ENCODE measurements at places on chromosomes 3 and 15.

DNA sequence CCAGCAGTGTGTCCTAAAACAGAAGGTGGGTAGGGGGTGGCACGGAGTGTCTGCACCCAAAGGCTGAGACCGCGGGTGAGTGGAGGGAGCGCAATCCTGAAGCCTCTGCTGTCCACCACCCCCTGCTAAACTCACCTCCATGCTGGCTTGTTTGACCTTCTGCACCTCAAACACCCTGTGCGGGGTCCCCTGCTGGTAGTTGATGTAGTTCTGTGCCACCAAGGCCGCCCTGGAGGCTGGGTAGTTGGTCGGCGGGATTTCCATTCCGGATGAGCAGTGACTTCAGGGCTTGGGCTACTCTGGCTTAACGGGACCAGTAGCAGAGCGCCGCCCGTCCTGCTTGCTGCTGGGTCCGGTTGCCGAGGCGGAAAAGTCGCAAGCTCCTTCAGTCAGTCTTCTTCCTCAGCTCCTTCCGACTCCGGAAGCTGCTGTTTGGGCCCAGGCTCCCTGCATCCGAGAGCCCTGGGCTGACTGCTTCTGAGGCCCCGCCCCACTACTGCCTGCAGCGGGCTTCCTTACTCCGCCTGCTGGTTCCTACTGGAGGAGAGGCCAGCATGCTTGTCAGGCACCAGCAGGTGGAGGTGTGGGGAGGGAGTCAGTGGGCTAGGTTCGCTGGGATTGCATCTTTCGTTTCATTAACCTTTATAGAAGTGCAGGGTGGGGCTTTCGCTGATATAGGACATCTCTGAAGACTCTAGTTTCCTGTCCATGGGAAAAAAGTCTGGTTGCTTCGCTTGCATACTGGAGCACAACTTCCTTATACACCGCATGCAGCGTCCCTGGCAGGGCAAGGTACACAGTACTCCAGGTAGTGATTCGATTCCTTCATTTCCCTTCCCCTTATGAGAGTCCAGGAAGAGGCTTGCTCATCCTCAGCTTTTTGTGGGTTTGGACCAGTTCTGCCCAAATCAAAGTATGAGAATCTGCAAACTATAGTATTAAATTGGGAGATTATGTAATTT lies at the start of gene LXN:
TSS of gene LXN (minus strand) at position 434 of the 962 bp plus-strand sequence. CDS start at position 264, 170 bp downstream.
- peak; percentile 95 for DNase-seq

DNA sequence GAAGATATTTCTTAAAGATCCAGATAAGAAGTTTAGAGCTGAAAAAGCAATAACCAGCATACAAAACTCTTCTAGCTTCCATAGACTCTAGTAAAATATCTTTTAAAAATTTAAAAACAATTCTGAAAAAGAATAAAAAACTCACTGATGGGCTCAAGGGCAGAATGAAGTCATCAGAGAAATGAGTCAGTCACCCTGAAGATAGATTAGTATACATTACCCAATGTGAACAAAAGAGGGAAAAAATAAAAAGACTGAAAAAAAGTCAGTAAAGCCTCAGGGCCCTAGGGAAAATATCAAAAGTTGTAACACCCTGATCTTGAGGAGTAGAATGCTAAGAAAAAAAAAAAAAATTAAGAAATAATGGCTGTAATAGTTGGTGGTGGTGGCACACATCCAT lies 11.4 kb downstream of the DET1 start:
- DNase-seq = no peak

DNA sequence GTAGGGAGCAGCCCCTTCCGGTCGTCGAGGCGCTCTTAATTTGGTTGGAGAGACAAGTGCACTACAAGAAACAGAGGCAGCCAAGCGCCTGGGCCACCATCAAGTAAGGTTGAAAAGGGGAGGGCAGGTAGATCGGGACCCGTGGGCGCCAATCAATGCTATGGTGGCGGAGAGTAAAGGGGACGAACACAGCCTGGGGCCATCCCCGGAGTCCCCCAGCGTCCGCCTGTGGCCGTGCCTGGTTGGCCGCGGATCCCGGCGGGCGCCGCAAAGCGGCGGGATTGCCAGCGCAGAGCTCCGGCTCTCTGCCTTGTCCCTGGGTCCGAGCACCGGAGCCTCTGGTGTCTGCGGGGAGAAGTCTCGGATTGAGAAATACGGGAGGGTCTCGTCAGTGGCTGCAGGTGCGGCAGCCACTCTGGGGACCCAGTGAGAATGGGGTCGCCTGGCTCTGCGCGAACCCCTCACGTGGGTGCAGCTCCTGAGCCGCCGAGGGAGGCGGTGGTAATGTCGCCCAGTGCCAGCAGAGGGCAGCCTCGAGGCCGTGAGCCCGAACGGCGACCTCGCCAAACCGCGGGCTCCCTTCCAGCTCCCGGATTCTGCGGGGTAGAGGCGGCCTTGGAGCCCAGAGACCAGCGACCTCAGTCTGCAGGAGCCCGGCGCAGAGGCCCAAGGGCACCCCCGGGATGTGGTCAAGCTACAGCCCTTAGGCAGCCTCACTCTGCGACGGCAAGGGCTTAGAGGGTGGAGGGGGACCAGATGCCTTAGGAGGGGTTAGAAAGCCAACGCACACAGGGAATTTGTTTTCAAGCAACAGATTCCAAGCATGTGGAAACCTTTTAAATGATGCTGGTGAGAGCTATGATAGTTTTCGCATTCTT lies 10.8 kb downstream of the FOXL2 start:
- DNase-seq = peak; percentile 55

DNA sequence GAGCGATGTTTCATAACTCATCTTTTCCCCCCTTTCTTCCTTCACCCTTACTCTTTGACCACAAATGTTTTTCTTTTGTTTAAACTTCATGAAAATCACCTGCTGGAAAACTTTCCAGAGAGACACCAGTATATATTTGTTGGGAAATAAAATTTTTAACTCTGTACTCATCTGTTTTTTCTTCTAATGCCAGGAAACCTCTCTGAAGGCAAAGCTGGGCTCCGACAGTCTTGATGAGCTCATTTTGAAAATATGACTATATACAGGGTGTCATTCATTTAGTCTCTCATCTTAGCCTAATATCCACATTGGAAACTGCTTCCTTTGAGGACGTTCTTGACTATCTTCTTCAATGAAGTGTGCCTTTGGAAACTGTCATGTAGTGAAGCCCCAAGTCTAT lies 339.6 kb upstream of the ROBO2 start:
- peak; percentile 42 for DNase-seq

DNA sequence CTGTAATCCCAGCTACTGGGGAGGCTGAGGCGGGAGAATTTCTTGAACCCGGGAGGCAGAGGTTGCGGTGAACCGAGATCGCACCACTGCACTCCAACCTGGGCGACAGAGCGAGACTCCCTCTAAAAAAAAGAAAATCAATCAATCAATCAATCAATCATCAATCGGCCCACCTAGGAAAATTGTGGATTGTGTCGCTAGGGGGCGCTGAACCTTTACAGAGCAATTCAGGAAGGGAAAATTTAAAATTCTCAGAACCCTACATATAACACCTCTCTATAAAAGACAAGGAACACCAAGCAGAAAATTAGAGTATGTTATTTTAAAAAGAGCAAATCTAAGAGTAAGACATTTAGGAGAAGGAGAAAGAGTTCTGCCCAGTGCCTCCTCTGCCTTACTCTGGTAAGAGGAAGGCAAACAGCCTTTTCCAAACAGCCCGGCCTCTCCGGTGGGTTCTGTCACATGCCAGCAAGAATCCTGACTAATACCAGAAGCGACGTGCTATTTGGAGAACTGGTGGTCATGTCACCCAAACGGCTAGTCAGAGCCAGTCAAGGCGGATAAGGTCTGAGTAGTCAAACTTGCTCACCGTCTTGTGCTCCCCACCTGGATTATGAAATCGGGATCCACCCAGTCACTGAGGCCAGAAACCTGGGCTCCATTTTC lies 22.3 kb upstream of the SMCO1 start:
- peak; percentile 23 for DNase-seq

DNA sequence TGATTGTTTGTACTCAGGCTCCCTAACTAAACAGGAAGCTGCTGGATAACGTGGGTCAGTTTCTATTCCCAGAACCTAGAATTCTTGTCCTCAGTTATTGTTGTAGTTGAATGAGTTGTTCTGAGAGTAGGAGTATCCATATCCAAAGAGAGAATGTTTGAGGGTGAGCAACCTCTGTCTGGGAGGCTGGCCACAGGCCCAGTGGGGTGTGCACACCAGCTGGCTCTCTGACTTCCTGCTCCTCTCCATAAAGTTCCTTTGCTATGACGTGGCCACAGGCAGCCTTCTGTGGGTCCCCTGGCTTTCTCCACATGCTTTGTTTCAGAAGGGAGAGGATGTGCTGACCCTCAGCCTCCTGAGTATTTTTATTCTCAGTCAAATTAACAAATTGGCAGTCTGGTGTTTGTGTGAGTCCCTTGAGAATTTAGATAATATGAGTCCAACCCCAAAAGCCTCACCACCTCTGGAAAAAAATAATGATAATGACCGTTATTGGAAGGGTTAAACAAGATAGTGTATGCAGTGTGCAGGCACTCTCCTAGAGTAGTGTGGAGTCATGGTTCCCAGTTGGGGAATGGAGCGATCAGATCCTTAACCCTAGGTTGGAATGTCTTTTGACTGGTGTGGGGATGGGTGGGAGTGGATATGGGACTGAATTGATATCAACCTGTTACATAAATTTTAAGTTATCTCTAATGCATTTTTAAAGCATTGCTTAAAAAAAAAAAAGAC lies 47.6 kb upstream of the MED12L start:
- peak; percentile 97 for DNase-seq

DNA sequence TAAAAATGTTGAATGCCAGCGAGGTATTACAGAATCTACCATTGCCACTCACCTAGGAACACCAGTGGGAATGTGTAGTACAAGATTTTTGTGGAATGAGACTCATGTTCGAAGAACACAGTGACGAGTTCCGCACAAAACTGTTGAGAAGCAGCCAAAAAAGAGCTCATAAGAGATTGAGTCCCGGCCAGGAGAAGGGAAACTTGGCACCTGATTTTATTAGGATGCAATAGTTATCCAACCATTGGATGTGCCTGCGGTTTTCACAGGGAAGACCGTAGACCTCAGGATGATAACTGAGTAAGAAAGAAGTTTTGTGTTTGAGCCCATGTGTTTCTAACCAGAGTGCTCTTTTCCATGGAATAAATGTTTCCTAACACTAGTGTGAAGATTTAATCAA lies 88.9 kb downstream of the PTPRG start:
- DNase-seq = peak; percentile 42

GRCh38 chr15:48416301-48416700 lies 85.1 kb downstream of the DUT start:
- no peak for DNase-seq
